ENCODE measurements at places on chromosomes 6 and 20.

DNA sequence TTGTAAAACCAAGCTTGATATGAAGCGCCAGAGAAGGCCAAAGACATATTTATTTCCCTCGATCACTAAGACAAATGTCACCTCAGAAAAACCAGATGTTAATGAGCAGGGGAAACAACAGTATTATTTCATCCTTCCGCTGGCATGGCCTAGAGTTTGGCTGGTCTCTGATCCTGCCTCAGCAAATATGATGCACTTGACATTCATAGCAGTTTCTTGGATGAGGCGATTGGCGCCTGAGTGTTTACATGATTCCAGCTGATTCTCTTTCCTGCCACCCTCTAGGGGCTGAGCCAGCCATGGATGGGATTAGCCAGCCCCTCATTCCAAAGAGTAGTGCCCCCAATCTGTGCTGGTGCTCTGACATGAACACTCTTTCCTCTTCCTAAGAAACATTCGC, 67.9 kb downstream of the STMND1 start:
- DNase-seq: no peak

DNA sequence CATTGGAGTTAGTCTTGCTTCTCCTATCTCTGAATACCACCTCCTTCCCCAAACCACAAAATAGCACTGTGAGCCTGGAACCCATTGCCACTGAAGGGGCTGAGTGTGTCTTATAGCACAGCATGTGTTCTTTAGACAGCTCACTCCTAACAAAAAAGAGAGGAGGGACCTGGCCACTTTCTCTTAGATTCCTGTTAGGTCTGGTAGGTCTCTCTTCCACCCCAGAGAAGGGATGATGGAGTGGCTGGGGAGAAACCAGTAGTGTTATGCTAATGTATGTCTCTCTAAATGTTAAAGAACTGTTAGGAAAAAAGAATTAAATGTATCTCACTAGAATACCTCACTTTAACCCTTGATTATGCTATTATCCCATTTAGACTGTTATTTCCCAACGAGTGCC, 340.3 kb downstream of the EPHA7 start:
- no peak for DNase-seq

GRCh38 chr6:53041356-53041755, 23.8 kb upstream of the FBXO9 start:
- DNase-seq: no peak

DNA sequence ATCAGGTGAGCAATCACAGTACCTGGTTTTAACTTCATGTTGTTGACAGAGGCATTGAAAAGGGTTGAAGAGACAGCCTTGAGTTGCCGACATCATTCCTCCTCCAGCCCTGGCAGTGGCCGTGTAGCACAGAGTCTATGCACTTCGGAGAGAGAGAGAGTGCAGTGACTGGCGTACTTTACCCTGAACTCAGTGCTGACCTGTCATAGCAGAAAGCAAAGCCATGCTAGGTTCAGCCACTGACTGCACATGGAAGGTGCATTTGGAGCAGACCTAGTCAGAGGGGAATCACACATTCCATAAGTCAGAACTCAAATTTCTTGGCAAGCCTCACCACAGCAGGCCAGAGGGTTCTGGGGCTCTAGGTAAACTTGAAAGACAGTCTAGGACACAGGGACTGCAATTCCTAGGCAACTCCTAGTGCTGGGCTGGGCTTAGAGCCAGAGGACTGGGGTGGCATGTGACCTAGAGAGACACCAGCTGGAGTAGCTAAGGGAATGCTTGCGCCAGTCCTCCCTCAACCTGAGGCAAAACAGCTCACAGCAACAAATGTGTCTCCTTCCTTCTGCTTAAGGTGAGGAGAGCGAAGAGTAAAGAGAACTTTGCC, 69.1 kb downstream of the ELOVL4 start:
- no peak for DNase-seq

DNA sequence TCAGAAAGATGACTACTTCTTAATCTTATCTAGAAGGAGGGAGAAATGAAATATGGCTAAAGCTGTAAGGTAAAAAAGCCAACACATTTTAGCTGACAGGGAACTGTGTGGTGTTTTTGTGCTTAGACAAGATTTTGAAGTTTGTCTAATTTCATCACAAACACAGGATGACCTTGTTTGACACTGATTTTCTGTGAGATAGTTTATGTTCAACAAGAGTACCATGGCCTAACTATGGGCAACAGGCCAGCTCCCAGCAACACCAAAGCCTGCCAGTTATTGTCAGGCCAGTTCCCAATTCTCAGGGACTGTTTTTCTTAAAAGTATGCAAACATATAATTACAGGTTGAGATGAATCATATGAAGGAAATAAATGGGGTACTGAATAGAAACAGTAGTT, 5.5 kb upstream of the ABCF1 start:
- no peak for DNase-seq

DNA sequence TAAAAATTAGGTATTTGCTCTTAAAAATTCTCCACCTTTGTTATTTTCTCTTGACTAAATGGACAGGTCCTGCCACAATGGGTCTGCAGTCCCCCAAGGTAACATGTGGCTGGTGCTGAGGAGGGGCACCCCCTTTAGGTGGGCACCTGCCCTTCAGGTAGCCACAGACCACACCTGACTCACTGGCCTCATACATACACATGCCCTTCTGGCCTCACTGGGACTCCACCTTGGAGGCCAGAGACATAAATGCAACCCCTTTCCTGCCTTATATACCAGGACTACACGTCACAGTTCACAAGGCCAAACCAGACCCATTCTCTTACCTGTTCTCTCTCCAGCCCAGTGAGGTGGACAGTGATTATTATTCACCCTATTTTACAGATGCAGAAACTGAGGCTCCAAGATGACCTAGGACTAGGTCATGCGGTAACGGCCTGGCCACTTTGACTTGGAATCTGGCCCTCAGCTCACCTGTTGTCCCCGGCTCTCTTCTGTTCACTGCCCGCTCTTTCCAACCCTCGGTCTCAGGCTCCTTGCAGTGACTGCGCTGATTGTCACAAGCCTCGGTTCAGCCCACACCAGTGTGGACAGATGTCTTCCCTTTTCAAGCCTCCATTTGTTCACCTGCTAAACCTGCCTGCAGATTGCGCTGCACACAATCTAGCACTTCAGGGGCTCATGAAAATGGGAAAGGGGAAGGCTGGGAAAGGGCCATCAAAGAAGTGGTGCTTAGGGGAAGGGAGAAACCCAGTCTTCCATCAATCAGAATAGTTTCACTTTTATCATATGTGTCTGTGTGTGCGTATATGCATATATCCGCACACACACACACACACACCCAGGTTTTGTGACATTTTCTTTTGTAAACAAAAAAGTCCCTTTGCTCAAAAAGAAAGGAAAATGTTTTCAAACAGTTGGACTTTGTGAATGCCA, 121.7 kb downstream of the BCAS1 start:
- no peak for DNase-seq

DNA sequence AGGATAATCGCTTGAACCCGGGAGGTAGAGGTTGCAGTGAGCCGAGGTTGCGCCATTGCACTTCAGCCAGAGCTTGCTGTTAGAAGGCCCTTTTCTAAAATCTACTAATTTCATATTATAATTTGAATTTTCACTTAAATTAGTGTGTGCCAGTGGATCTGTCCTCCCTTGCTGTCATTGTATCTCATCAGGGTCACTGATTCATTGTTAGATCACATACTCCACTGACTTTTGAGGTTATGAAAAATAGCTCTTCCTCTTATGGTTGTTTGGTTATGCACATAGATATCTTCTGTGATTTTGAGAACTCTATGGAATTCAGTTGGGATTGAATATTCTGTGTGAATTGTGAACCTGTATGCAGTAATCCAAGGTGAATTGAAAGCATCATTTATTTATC, 53.1 kb upstream of the TULP4 start:
- DNase-seq: no peak

- no peak for DNase-seq
Measured at GRCh38 chr6:118387921-118388701, 160.0 kb upstream of the PLN start.

DNA sequence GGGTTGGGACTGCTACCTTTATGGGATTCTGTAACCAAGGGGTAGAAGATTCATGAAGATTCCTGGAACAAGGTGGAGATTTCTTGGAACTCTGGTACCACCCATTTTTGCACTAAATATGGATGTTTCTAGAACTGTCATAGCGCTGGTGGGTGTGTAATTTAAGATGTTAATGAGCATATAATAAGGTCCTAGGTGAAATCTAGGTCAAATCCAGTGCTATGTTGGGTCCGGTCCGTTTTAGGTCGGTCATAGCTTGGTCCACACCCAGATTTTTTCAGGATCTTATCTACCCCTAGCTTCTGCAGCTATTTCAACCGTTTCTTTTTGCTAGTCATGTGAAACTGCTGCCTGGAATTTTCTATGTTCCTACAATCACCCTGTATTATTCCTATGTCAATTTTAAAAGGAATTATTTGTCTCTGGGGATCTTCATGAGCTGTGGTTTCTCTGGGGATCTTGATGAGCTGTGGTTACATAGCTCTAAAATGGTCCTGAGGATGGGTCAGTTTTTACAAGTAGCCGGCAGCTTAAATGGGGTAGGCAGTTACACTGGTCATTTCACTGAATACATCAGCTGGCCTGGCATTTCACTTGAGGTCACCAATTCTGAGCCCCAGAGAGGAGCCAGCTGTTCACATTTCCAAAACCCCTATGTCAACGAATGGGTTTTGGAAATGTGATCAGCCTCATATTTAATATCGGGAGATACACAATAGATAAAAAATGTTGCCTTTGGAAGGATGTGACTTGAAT, 652.3 kb upstream of the FLRT3 start:
- no peak for DNase-seq

DNA sequence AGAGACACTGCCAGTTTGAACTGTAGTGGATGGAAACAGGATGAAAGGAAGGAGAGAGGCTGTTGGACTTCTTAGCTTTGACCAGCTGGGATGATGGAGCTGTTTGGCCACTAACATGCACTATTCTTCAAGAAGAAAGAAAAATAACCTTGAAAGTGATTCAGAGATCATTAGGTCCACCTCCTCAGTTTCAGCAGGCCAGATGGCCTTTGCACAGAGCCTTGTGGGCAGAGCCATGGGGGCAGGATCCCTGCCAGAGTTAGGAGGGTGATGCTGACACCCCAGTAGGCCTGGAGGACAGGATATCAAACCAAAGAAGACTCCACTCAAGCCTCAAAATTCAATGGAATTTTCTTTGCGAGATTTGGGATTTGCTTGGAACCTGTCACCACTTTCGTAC, 74.5 kb upstream of the TMEM181 start:
- no peak for DNase-seq

DNA sequence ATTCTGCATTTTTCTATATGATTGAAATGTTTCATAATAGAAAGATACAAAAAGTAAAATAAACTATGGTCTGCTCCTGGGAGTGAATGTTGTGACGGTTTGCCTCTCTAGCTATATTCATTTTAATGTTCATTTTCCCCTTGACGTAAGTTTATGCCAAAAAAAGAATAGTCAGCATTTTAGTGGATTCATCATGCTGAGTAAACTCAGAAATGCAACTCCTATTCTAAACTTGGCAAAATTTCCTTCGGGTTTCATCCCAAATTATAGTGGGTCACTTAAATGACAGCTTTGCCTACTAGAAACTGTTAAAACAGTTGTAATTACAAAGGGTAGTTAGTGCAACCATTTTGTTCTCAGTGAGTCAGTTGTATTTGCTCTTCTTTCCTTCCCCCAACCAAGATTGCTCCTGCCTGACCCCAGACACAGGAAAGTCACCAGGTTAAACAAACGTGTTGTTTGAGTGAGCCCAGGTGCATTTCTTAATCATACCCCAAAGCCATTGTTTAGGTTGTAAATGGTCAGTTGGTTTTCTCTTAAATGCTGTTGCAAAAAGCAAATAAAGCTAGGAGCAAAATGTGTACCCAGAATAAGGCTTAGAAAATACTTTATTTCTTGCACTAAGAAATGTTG, 482.3 kb upstream of the SOX4 start:
- no peak for DNase-seq

DNA sequence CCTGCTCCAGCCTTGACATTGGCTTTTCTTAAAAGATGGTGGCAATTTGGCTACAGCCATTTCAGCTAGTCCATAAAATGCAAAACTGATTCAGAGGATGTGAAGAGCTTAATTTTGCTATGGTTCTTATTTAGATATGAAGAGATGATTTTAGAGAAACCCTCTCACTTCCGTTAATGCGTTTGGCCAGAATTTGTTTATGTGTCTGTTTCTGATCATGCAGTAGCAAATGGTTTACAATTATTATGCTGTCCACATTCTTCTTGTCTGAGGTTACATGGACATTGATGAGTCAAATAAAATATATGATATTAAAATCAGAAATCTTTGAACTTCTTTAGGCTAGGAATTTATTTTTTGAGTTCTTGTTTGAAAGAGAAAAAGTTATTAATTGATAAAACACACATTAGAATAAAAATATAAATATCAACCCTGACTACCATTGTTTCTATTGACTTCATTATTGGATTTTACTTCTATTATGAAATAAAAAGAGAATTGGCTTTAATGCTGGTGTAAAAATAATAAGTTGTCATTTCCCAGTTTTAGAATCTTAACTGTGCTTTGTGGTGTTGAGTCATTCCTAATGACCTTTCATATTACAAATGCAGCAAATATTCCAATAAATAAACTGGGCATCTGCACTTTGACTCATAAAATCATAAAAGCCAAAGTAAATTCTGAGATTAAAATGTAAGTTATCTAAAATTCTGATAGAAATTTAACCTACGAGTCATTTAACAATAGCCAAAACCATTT, 1286.0 kb upstream of the GJE1 start:
- DNase-seq: no peak

- DNase-seq: no peak
Measured at GRCh38 chr6:143940011-143940597, 68.0 kb downstream of the PLAGL1 start.

DNA sequence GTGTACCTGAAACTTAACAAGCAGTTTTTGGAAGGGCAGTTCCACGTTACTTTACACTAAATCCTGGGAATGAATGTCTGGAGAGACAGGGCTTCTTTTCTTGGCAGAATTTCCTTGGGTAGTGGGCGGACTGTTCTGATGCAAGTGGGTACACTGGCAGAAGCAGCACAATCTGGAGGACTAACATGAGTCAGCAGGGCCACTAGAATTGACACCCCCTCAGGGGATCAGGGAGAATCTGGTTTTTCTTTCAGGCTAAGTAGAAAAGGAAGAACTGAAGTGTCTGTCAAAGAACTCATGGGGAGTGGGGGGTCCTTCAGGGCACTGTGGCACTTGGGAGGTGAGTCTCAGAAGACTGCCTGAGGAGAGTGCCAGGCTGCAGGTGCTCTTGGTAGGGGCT, 34.6 kb downstream of the PANK2 start:
- no peak for DNase-seq

DNA sequence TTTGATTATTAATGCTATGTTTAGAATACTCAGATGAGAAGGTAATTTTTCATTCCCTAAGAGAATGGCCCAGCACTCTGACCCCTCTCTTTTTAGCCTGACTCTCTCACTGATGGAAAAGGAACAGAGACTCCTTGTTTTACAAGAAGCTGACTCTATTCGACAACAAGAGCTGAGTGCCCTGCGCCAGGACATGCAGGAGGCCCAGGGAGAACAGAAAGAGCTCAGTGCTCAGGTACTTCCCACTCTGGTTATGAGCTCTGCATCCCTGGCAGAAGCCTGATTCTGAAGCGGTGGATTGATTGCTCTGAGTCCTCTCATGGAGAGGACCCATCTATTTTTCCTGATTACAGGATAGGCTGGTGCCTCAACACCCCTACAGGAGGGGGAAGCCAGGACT, 33.0 kb downstream of the C20orf173 start:
- DNase-seq: no peak
